ENCODE measurements at places on chromosomes 5 and 9.
A peak's percentile ranks its signal among the peaks of the same experiment; 100 is the strongest.

GRCh38 chr5:42994555-42995359, 45.4 kb downstream of the ANXA2R start:
- DNase-seq, result peak; percentile 49

GRCh38 chr5:83179966-83180365, 102.6 kb downstream of the XRCC4 start:
- DNase-seq, result no peak

GRCh38 chr9:29445751-29446150, 1872.5 kb upstream of the C9orf72 start:
- DNase-seq, result no peak

- no peak for DNase-seq
Observed at GRCh38 chr5:130720355-130720754, 444.7 kb downstream of the HINT1 start.

DNA sequence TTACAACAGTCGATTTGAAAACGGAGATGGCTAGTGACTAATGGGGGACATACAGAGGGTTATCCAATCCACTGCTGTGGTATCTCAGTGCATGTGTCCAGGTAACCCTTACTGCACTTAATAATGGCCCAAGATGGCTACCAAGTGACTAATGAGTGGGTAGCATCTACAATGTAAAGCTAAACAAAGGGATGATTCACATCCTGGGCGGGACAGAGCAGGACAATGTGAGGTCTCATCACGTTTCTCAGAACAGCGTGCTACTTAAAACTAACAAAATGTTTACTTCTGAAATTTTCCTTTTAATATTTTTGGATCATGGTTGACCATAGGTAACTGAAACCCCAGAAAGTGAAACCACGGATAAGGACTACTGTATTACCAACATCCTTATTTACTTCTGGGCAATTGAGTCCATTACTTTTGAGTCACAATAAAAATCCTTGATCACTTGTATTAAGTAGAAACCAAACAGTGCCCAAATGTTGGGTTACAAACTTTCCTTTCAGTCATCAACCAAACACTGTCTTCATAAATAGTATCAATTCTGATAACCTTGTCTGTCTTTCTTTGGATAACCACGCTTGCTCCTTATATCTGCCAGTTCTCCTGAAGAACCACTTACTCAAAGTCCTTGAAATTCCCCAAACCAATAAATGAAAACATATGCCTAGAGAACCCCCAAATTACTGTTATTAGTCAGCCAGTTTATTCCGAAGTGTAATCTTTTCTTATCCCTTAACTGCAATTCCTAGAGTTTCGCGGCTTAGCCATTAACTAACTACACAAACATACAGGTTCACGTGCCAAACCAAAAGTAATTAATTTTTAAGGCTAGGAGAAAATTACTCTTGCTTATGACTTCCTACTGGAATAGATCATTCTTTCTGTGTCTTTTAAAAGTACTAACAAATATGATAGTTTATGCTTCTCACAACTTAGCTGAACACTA, 59.7 kb downstream of the ELL2 start:
- no peak for DNase-seq

- no peak for DNase-seq
Observed at GRCh38 chr5:31029925-31030324, 163.6 kb upstream of the CDH6 start.

DNA sequence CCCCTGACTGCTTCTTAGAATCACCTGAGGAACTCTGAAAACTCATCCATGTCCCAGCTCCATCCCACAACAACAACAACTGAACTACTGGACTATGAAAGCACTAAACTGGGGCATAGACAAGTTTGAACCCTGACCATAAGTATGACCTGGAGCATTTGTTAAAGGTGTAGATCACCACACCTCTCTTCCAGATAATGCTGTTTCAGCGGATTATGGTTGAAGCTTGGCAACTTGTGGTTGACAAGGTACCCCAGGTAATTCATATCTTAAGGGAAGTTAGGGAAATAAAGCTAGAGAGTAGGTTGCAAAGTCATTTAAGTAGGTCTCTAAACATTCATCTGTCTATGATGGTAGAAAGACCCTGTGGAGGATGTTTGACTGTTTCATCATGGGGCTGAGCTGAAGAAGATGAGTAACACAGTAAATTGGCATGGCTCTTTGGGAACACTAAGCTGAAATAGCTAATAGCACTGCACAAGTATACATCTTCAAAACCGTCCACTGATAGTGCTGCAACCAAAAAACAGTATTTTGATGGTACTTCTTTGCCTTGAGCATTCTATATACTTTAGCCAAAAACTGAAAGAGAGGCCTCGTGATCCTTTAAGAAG, 80.2 kb downstream of the TMEM174 start:
- no peak for DNase-seq

- no peak for DNase-seq
Observed at GRCh38 chr9:26061948-26062575, 383.8 kb upstream of the TUSC1 start.

DNA sequence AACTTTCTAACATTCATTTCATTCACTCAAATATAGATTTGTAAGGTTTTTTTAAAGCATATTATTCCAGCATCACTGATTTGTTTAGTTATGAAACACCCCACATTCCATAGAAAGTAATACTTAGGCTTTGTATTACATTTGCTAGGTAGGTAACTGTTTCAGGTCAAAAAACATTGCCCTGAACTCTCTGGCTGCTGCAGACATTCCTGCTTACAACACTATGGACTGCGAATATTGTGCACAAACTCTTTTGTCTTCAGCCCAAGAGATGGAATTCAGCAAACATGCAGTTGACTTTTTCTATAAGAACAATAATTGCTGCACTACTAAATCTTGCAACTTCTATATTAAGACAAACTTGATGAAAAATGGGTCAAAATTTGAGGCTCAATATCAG, 301.0 kb downstream of the ARL15 start:
- DNase-seq, result no peak

DNA sequence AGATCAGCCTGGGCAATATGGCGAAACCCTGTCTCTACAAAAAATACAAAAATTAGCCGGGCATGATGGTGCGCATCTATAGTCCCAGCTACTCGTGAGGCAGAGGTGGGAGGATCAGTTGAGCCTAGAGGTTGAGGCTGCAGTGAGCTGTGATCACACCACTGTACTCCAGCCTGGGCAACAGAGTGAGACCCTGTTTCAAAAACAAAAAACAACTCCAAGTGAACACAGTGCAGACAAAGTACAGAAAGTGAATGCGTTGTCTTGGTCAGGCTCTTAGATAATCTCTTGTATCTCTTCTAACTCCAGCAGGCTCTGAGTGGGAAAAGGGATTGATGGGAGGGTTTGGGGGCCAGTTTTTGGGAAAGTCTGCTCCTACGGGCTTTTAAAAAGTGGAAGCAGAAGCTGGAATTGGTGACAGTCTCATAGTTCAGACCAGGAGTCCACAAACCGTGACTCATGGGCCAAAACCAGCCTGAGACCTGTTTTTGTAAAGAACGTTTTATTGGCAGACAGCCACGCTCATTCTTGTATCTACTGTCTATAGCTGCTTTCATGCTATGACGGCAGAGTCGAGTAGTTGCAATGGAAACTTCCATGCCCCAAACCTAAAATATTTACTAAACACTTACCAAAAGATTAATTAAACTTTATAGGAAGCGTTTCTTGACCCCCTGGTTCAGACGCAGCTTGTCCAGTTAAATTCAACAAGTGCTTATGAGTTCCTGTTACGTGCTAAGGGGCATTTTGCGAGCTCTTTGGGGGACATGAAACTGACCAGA, 32.9 kb downstream of the NDST1 start:
- DNase-seq, result no peak

DNA sequence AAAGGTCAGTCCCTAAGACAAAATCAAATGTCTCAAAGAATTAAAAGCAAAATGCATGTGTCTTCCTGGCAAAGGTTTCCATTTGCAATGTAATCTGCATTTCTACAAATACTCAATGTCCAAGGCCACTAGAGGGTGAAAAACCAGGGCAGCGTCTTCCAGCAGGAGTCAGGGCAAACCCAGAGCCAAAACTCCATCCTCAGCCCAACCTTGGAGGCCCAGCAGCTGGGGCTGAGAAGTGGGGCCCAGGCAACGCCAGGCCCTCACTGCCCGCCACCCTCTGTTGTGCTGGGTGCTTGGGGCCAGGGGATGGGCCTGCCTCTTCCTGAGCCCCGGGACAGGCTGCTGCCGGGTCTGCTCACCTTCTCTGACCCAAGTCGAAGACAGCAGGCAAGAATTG, 200.1 kb downstream of the PAX5 start:
- no peak for DNase-seq

DNA sequence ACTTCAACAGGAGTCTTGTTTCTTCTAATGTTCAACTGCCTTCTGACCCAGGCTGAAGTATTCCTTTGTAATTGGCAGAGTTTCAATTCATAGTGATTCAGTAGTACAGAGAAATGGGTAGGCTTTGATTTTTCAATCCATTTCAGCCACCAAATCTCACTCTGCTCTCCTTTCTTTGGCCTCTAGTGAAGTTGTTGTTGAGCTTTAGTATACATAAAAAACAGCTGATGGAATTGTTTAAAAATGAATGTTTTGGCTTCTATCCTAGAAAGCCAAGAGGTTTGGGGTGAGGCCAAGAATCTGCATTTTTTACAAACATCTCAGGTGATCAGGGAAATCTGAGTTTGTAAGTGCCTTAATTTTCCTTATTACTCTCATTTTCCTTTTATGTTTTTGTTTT, 182.9 kb upstream of the MAP1B start:
- DNase-seq, result no peak

DNA sequence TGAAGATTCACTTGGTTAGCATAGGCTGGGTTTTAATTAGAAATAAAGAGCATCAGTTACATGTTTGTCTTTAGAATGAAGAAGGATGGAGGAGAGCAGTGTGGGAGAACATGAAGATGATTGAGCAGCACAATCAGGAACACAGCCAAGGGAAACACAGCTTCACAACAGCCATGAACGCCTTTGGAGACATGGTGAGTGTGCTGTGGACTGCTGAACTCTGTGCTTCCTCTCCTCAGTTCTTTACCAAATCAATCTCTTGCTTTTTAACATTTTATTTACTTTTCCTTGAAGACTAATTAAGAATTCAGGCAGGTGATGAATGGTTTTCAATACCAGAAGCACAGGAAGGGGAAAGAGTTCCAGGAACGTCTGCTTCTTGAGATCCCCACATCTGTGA, 38.2 kb upstream of the SPATA31E1 start:
- DNase-seq, result no peak

- DNase-seq, result no peak
Observed at GRCh38 chr9:69115621-69116020, 58.5 kb upstream of the TJP2 start.

- DNase-seq, result no peak
Observed at GRCh38 chr9:112755016-112755427, 4.5 kb downstream of the SNX30 start.

- no peak for DNase-seq
Observed at GRCh38 chr5:87499478-87500410, 87.0 kb upstream of the CCNH start.

DNA sequence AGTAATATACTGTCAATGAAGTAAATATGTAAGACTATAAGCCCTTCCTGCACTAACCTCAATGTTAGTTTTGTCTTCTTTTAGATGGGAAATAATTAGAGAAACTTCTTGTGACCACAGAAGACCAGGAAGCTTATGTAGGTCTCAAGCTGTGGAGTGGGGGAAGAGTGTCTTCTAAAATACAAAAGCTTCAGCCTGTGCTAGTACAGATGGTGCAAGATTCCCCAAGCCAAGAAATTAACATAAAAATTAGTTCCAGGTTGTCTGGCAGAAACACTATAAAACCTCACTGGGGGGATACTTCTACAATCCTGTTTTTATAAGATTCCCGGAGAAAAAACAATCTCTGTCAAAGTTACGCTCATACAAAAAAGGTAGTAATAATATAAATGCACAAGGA, 103.6 kb downstream of the FNBP1 start:
- no peak for DNase-seq

- no peak for DNase-seq
Observed at GRCh38 chr9:100377015-100377414, 24.3 kb upstream of the TEX10 start.

GRCh38 chr5:140007311-140007710, 35.8 kb downstream of the NRG2 start:
- DNase-seq, result no peak

DNA sequence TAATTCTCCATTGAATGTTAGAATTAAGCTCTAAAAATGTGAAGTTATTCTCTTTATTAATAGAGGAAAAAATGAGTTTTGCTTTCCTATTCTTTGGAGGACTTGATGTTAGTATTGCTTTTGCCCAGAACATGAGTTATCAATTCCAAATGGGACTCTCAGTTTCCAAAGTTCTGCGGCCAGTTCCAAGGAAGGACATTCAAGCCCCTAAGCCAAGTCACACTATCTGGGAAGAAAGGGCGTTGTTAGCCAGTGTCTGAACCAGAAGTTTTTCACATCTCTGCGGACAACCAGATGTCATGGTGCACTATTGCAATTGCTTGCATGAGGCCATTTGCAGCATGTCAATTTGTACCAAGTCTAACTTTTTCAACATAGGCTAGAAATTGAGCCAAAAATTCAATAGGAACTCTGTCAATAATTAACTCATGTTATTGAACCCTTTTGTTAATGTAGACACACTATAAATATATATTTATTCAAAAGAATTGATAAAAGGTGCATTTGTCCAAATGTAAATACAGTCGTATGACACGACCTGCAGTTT, 183.3 kb upstream of the PIK3R1 start:
- no peak for DNase-seq

- no peak for DNase-seq
Observed at GRCh38 chr5:93601802-93602155, 18.8 kb downstream of the NR2F1 start.

DNA sequence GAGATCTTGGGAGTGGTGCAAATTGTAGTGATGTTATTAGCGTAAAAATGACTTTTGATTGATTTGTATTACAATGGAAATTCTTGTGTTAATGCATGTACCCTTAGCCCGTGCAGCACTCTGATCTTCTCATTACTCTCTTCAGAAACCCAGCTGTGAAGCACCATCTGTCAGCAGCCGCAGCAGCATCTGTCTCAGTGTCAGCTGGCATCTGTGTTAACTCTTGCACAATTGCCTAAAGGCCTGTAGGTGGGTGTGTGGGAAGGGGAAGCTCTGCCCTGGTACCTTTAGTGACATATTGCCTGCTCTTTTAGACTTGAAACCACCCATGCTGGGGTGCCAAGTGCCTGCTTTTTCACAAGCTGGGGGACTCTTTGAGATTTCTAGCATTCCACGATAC, 101.3 kb downstream of the FBXL7 start:
- DNase-seq, result no peak

Measured in esophagus squamous epithelium (tissue), 5 donors.